ENCODE measurements at places on chromosomes 2 and 18. TPM values are rescaled to one million over a fixed set of nuclear protein-coding genes. Genes with fewer than 3 reads are reported as not detected.

DNA sequence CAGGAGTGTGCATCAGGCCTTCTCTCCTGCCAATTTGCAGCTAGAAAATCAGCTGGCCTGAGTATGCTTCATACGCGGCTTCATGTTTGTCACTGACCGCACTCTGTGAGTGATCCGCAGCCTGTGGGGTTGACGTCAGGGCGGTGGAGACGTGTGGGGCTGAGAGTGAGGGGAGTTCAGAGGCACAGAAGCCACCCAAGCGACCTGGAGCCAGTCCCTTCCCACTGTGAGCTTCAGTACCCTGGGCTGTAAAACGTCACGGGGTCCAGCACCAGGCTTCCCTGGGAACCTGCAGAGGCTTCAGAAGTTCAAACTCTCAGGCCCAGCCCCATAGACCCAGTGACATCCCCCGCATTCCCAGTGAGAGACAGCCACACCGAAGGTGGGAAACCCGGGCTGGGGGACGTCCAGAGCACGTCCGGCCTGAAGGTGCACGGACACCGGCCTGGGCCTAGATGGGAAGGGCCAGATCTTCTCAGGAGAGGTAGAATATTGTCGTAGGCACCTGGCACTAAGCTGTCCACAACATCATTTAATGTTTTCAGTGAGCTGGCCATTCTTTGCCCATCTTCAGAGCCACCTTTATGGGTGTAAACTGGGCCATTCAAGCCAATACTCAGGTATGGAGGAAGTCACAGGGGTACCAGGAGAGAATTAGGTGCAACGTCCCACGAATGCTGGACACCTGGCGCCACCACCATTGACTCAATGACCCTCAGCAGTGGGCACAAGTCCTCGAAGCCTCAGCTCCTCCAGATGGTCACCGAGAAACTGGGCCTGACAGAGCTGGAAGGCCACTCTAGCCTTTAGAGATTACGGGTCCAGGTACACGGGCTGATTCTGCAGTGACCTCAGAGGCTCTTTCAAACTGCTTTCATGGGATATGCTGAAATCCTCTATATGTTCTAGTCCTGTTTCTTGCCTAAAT, 235.6 kb upstream of the MYT1L start:
- no peak for DNase-seq

- no peak for DNase-seq
Measured at GRCh38 chr18:37653618-37654017, 88.0 kb upstream of the CELF4 start.

- DNase-seq, result no peak
Measured at GRCh38 chr2:75582840-75583239, 22.1 kb upstream of the EVA1A start.

DNA sequence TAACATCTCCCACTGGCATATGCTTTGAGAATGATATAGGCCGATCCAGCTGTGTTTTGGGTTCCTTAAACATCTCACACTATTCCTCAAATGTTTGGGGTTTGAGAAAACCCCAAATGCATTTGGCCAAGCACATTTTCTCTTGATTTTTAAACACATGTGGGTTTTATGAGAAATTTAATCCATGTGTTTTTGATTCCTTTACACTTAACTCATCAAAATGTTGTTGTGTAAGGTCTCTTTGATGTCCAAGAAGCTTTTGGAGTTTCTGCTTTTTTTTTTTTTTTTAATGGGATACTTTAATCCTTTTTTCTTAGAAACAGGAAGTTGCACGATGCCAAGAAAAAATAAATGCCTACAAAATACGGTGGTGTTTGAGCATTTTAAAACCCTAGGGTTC, 339.8 kb upstream of the TCF4 start:
- DNase-seq, result no peak

DNA sequence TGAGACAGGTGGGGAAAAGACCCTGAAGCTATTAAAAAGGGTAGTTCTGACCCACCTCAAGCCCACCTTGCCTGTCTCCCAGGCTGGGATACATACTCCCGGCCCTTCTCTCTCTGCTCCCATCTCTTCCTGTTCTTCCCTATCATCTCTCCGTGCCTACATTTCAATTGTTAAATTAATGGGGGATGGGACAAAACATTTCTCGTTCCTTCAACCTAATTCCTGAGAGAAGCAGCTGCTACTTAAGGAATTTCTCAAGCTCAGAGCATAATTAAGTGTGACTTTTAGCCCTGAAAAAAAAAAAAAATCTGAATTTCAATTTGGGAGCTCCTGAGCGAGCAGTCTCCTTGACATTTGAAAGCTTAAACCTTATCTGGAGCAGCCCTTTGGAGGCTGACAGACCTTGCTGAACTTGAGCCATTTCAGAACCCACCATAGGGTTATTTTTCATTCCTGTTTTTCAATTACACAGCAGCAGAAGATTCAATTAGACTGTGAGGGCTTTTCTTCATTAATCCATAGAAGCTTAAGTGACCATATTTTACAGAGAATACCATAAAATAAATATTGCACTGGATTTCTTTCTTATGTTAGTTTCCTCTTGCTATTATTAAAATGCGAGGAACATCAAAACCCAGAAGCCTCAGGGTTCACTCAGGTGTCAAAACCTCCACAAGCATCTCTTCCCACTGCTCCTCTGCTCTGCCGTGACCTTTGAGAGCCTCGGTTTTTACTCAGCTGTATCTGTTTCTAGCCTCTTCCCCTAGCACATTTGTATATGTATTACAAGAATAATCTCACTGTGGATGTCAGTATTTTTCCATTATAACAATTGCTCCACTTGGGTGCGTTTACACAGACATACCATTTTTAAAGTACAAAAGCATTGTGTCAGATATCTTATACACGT, 125.7 kb downstream of the B3GNT2 start:
- no peak for DNase-seq

The NAT8 gene
- polyA plus RNA-seq, result 18.8 TPM

DNA sequence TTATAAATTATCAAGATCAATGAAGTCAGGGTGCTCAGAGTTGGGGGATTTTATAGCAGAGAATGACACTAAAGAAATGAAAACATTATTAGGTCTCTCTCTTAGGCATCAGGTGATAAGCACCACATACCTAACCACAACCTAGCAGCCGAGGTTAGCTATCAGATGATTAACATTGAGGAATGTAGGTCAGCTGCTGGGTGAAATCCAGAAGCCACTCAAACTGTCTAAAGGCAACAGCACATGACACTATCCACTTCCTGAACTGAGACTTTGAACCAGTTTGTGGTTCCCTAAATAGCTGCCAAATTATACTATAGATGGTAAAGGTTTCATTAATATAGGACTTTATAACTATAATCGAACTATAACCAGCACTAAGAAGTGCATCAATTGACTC, 4.7 kb downstream of the EPG5 start:
- no peak for DNase-seq

DNA sequence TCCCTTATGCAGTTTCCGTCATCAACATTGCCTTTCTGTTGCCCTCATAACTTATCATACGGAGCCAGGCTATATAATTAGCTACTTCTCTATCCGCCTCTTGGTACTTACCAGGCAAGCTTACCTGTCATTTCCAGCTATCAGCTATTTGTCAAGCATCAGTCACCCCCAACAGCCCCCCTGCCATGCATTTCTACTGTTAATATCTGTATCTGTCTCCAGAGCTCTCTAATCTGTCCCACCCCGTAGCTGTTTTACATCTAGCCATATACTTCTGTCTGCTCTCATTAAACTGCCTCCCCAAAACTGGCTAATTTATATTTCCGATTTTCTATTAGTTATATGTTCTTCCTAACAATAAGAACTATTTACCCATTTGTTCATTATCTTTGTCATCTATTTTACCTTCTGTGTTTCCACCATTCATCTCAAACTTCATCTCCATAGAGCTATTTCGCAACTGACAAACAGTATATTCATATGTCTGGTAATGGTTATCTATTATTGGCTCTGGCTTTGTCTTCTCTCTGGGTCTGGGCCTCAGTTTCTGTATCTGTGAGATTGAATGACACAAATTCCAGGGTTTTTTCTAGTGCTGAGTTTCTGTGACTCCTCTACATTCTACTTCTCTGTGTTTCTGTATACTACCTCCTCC, 9.6 kb downstream of the EMX1 start:
- DNase-seq, result no peak

The ZNF521 gene
- polyA plus RNA-seq, result 44.1 TPM

- no peak for DNase-seq
Measured at GRCh38 chr2:113962692-113963480, 73.0 kb downstream of the ACTR3 start.

The DSEL gene
- polyA plus RNA-seq, result 22.4 TPM

The ERBB4 gene
- 41.9 TPM for polyA plus RNA-seq

DNA sequence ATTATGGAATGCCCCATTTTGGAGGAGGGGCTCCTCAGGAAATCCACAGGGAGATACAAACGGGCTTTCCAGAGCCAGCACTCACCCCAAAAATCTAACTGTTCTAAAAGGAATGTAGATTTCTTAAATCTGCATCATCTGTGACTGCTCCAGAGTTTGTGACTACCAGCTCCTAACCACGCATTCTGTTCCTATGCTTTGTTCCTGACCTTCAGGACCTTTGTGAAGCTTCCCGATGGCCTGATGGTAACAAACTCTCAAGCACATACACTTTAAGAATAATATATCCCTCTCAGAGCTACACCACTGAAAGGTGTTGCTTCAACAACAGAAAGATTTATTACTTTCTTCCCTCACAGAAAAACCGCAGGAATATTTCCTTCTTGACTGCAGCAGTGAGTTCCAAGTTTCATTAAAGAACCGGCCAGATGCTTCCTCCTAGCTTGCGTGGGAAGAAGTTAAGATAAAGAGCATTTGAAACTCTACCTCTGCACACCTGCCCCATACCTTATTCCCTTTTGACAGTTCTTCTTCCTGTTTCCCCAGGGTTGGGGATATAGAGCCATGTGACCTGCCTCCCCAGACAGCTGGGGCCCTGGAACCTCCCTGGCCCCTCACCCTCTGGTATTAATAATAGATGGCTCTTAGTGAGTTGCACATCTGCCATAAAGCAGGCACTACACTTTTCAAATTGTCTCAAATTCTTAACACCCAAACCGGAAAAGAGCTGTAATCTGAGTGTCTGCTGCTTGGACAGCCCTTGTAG, 40.2 kb upstream of the EML4 start:
- no peak for DNase-seq

DNA sequence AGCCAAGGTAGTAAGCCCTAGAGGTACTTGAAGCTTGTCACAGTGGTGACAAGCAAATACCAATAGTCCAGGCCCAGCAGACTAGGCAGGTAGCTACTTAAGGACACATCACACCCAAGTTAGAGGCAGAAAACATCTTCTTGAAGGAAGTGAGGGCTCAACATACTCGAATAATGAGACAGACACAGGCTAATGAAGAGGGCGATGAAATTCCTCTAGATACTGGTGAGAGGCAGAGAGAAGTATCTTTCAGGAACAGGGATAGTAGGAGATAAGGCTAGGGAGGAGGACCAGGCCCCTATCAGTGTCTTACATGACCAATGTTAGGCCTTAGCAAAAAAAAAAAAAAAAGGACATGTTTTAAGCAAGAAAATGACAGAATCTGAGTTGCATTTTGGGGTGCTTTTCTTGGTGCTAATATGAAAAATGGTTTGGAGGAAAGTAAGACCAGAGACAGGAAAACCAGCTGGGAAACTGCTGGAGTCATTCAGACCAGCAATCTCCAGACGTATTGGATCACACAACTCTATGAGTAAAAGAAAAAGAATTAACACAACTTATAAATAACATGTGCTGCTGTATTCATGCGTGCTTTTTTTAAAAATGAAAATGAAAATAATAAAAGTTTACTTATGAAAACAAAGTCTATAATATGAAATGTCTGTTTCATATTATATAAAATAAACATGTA, 37.7 kb downstream of the COBLL1 start:
- DNase-seq, result no peak

The PLA2R1 gene
- polyA plus RNA-seq, result 76.7 TPM

DNA sequence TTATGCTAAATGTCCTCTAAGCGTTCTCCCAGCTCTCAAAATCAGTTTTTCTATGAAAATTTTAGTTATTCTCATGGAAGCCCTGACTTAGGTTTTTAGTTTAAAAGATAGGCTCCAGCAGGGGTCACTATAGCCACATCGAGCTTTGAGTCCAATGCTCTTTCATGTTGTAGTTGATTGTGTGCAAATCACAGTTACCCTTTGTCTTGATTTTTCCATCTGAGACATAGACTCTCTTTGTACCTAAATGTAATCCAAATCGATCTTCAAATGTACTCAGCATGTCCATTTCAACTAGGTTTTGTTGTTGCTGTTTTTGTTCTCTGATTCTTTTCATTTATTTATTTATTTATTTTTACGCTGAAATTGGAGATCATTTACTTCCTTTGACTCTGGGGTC, 26.4 kb upstream of the MSTN start:
- DNase-seq, result peak; percentile 45

DNA sequence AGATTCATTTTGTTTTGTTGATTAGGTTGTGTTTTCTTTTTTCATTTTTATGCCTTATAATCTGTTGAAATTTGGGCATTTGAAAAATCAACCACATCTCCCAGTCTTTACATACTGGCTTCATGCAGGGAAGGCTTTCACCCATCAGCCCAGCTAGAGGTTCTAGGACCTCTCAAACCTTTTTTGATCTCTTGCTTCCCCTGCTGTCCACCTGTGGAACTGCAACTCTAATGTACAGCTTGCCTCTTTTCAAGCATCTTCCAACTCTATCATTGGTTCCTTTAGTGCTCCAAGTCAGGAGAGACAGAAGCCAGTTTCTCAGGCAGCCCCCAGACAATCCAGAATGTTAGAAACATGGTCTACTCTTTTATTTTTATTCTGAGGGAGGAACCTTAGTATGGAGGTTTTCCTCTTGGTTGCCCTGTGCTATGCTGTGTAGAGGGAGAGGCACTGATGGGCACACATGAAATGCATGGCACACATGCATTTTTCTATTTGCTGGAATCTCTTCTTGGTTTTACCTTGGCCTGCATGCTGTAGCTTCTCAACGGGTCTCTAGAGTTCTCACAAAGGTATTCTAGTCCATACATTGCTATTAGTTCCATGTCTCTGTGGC, 107.2 kb upstream of the L3MBTL4 start:
- DNase-seq, result no peak

- no peak for DNase-seq
Measured at GRCh38 chr2:172957734-172958133, 117.9 kb upstream of the MAP3K20 start.

The OTOS gene
- polyA plus RNA-seq, result not detected

DNA sequence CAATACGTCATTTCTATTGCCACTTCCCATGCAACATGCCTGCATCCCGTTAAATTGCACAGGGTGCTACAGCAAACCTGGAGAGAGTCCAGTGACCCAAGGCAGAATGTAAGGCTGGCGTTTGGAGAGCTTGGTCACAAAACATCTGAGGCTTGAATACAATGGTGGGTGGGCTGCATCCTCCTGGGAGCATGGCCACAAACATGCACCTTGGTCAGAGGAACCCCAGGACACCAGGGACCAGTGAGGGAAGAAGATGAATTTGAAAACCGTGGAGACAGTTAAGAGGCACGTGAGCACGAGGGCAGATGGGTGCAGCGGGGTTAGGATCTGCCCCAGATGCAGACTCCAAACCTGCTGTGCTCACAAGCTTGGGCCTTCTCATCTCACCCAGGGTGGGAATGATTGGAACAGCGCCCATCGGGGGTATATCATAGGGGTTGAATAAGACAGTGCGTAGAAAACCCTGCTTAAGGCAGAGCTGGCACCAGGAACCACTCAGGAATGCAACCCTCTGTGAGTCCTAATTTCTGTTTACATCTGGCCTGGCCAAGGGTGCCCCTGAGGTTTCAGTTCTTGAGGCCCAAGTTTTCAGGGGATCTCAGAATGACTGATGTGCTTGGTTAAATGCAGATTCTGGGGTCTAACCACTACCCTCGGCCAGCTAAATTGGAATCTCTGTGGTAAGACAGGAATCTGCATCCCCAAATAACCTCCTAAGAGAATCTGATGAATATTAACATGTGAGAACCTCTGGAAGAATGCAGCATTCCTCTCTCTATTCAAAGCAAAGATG, 97.2 kb downstream of the ARL4C start:
- no peak for DNase-seq

Measured in left renal pelvis (tissue), 4 donors.